Uterine smooth muscle cell (primary cell): ENCODE measurements at places on chromosomes 5 and 9. TPM values are rescaled to one million over a fixed set of nuclear protein-coding genes. Genes with fewer than 3 reads are reported as not detected.

OLFML2A gene
- total RNA-seq = 17.4 and 39.5 TPM in 2 replicates

NUTM2G gene
- total RNA-seq = not detected in 2 replicates

RBM18 gene
- total RNA-seq = 8.2 and 9.1 TPM in 2 replicates

CCNI2 gene
- not detected in 2 replicates for total RNA-seq

ZNF354C gene
- total RNA-seq = 9.4 and 10.0 TPM in 2 replicates

ELAVL2 gene
- total RNA-seq = under 0.01 and 0.22 TPM in 2 replicates

SLC36A3 gene
- not detected in 2 replicates for total RNA-seq

NRG2 gene
- 0.37 and 0.77 TPM in 2 replicates for total RNA-seq

CNTNAP3 gene
- total RNA-seq = 0.55 and 0.87 TPM in 2 replicates

SHOC1 gene
- total RNA-seq = under 0.01 TPM in 1 of 2 replicates, not detected in the other

ARL15 gene
- total RNA-seq = 18.2 and 31.2 TPM in 2 replicates

PCDHB15 gene
- under 0.01 and 0.37 TPM in 2 replicates for total RNA-seq

HNRNPK gene
- total RNA-seq = 444 and 756 TPM in 2 replicates
